D721Med (cell line): ENCODE measurements at places on chromosomes 12 and 14.

- no peak for DNase-seq
These were observed 117.8 kb downstream of the MED13L start for GRCh38 chr12:116159593-116160200.

DNA sequence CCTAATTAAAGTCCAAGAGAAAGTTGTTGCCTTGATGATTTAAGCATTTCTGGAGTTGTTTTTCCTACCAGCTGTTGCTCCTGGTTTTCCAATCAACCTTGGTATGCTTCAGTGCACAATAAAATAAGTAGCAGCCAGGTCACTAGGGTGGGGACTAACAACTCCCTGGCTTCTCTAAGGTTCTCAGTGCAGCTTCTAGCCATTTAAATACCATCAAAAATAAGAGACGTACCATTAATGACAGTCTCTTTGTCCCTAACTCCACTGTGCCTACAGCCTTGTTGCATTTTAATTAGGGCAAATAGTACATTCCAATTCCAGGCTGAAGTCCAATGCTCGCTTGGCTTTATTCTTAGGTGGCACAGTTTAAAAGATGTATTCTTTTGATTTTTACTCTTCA is 11.8 kb downstream of the STON2 start:
- no peak for DNase-seq

- DNase-seq = no peak
These were observed 1.0 kb downstream of the NACA start for GRCh38 chr12:56723889-56724700.

- DNase-seq = no peak
These were observed 101.9 kb upstream of the OVCH1 start for GRCh38 chr12:29599381-29599780.

DNA sequence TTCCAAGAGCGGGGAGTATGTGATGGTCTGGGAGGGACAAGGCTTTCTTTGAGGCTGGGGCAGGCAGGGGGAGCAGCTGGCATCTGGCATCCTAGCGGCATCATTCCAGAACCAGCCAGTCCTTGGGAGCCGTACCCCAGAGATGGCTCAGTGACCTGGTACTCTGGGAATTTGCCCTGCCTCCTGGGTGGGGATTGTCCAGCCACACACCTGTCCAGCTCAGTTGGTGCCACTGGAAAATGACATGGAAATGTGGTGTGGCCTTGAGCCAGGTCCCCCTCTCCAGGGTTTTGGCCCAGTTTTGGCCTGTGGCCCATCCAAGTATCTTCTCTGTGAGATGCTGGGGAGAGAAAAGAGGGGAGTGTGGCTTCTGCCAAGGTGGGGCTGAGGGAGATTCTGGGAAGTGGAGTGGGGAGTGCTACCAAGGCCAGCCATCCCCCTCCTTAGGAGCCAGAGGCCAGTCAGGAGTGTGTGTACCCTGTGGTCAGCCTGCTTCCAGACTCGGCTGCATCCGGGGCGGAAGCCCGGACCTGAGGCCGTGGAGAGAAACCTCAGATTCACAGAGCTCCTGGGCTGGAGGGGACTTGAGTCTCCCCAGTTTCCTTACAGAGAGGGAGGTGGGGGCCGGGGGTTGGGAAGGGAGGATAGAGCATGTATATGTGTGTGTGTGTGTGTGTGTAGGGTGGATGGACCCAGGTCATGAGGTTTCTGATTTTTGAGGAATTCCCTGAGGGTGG is 14.7 kb upstream of the KRT80 start:
- no peak for DNase-seq

DNA sequence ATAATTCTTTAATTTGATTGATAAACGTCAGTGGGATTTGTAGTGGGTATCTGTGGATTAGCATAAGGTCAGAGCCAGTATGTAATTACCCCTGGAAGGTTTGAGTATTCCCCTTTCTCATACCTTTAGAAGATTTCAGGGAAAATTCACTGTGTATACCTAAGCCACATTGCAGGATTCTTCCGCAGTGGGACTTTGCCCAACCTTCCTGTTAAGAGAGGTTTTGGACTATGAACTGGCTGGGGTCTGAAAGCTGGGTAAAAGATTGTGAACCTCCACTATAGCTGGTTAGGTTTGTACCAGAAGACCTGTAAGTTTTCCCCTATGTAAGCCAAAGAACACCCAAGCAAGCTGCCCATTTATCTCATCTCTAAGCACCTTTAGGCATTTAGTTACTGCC is 150.2 kb downstream of the TTC6 start:
- DNase-seq = no peak

- DNase-seq = no peak
These were observed 77.0 kb downstream of the KITLG start for GRCh38 chr12:88503281-88503703.

DNA sequence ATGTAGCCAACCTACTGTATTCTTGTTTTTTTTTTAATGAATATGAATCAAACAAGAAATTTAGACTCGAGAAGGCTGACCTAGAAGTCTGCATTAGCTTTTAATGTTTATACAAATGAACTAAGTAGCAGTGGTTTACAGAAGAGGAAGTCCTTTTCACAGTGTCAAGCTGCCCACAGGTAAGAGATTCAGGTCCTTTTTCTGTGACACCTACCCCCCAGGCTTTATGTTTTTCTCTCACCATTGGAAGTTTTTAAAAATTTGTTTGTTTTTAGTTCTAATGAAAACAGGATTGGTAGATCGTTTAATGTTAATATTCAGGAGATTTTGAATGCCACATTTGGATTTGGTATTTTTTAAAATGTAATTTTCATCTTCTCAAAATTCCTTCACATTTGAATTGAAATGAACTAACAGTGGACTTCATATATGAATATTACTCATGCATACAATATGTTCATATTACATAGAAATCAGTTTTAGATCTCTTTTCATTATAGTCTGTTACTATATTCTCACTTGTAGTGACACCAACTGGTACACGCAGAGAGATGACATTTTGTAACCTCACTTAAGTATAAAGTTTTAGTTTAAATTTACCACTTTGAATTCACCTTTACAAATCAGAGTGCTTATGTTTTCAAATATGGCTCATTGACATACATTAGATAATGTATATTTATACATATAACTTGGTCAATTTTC is 29.7 kb downstream of the ATF7IP start:
- DNase-seq = no peak

DNA sequence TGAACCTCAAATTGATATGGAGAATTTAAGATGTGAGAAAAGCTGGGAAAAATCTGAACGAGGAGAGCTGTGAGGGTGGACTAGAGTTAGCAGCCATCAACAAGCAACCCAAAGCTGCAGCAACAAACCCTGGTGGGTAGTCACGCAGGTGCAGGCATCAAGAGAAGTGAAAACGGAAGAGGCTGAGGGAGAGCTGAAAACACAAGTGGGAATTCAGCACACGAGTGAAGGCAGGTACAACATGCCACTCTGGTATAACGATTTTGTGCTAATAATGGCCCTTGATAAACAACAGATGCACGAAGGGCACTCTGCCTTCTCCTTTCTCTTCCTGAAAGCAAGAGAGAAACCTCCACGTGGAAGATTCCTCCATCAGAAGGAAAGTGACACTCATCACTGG is 11.5 kb downstream of the TCL1B start:
- DNase-seq = no peak

DNA sequence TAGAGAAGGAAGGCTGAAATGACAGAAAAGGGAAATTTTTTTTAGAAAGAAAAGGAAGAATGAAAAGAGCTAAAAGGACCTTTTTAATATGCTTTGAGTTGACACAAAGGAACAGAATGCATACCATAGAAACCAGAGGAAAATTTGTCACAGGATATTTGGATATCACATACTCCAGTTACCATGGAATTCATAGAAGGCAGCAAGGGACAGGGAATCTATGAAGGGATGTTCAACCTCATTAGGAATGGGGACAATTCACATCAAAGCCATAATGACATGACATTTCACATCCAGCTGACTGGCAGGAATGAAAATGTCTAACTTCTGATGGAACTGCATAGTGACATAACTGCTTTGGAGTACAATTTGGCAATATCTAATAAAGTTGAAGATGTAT is 469.4 kb downstream of the CCER1 start:
- DNase-seq = no peak

- no peak for DNase-seq
These were observed 30.5 kb downstream of the RAB35 start for GRCh38 chr12:120085920-120086645.

- DNase-seq = no peak
These were observed 54.8 kb upstream of the RASSF8 start for GRCh38 chr12:25903603-25904245.

DNA sequence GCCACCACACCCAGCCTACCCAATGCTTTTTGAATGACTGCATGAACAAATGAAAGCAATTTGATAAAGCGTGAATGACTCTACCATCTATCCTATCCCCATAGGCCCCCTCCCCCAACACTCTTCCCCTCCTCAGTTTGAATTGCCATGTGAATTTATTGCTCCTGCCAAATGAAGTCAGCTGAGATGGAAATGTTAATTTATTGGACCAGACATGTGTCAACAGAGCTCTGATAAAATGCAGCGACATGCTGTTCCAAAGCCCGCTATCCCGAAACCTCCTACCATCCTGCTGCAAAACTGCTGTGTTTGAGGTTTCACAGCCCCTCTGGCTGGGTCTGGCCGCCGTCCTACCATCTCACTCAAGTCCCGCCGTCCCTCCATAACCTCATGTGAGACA is 360.5 kb downstream of the CACNA1C start:
- no peak for DNase-seq

DNA sequence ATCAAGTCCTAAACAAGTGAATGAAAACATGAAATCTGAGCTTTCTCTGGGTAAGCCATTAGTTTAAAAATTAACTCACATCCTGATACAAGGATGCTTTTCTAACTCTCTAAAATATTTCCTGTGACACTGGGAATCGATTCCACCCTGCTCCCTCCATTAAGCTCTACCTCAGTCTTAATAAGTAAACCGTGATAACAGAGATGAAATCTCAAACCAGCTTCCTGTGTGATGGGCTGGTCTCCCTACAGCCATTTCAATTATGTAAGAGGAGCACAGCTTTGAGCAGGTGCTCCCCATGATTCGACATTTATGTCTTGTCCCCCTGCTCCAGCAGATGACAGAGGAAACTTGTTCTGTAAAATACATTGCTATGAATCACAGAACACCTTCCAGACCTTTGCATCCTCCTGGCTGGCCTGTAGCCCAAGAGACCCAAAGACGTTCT is 59.0 kb downstream of the GAS2L3 start:
- no peak for DNase-seq

- DNase-seq = no peak
These were observed 96.5 kb downstream of the LGMN start for GRCh38 chr14:92651758-92652406.

DNA sequence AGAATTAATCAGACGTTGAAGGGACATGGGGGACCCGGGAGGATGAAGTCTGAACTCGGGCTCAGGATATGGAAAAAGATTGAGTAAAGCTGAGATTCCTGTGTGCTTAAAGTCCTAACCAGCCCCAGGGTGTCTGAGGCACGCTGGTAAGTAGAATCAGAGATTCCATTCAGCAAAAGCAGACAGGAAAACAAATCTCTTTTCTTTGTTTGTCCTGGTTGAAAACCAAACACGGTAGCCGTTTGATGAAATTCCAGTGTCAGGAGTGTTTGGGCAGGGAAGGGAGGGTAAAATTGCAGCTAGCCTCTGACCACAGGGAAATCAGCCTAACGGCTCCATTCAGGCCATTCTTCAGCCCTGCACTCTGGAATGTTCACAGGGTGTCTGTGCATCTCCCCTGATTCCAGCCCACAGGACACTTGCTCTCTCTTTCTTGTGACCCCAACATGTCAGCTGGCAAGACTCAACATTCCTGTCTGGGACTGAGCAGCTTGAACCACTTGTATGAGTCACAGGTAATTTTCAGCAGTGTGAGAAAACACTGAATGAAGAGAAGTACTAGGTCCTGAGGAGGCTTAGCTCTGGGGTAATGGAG is 31.0 kb downstream of the NINJ2 start:
- no peak for DNase-seq

DNA sequence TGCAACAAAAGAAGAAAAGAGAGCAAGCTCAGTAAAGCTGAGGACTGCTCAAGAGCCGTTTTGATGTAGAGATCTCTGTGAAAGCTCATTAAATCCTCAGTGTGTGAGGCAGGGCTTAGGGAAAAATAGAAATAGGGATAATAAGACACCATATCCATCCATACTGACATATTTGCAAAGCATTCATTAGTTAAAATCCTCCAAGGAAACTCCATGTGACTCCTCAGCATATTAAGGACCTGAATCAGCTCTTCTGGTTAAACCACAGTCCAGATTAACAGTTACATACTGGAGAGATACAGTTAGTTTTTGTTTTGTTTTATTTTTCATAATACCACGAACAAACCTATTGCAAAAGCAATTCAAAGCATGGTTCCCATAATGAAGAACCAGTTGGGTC is 288.2 kb downstream of the PAWR start:
- DNase-seq = no peak
